ENCODE measurements at places on chromosomes 2 and 18.

DNA sequence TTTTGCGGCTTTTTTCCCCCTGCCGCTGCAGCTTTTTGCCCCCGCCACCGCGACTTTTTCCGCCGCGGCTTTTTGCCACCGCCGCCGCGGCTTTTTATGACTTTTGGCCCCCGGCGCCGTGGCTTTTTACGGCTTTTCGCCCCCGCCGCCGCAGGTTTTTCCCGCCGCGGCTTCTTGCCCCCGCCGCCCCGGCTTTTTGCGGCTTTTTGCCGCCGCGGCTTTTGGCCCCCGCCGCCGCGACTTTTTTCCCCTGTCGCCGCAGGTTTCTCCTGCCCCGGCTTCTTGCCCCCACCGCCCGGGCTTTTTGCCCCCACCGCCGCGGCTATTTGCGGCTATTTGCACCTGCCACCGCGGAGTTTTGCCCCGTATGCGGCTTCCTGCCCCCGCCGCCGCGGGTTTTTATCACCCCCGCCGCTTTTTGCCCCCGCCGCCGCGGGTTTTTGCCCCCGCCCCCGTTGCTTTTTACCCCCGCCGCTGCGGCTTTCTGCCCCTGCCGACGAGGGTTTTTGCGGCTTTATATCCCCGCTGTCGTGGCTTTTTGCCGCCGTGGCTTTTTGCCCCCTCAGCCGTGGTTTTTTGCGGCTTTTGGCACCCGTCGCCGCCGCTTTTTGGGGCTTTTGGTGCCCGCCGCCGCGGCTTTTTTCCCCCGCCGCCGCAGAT, 2750.9 kb downstream of the RPIA start:
- no peak for DNase-seq

DNA sequence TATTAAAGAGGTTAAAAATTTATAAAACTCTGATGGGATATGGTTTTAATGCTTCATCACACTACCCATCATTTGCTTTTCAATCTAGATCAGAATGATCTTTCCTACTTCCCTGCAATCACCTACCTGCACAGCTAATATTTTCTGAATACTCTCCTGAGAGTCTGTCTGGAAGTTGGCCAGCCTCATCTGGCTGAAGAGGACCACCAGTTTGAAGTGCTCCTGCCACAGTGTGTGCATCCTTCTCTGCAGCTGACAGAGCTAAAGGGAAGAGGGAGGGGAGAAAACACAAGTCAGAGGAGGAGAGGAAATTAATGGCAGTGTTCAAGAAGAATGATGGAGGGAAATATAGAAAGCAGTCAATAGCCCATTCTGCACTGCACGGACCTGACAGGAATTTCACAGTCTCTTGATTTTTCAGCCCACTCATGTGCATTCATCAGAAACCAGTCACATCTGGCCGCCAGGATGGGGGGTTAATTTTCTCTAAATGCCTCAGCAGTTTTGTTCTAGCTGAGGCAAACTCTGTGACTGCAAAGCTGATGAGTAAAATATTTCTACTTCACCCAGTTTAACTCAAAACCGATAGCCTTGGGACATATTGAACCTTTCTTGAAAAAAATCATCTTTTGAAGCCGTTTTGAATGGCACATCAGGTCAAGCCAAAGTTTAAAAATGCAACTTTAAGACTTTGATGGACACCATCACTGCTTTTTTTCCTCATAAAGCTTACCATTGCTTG, 201.8 kb upstream of the KLHL14 start:
- DNase-seq, result no peak

GRCh38 chr2:235244255-235245220, 249.3 kb upstream of the AGAP1 start:
- DNase-seq, result no peak

DNA sequence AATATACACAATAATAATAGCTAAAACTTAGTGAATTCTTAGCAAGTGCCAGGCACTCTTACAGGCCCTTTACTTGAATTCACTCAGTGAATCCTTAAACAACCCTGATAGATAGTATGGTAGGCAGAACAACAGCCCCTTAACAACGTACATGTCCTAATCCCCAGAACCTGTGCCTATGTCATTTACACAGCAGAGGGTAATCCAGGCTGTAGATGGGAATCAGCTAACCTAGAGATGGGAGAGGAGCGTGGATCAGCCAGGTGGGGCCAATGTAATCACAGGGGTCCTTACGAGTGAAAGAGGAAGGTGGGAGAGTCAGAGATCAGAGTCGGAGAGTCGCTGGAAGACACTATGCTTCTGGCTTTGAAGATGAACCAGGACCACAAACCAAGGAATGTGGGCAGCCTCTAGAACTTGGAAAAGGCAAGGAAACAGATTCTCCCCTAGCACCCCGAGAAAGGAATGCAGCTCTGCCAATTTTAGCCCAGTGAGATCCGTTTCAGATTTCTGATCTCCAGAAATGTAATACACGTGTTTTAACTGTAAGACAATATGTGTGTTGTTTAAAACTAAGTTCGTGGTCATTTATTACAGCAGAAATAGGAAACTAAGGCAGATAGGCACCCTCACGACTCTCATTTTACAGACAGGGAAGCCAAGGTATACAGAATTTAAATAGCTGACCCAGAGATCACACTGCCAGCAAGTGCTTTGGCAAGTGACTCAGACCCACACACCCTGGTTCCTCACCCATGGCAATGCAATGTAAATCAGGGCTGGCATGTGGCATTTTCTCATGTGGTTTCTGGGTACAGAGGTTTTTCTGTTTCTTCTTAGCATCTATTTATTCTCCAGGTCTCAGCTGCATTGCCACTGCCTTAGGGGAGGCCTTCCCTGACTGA, 68.9 kb downstream of the DOCK10 start:
- DNase-seq, result no peak

DNA sequence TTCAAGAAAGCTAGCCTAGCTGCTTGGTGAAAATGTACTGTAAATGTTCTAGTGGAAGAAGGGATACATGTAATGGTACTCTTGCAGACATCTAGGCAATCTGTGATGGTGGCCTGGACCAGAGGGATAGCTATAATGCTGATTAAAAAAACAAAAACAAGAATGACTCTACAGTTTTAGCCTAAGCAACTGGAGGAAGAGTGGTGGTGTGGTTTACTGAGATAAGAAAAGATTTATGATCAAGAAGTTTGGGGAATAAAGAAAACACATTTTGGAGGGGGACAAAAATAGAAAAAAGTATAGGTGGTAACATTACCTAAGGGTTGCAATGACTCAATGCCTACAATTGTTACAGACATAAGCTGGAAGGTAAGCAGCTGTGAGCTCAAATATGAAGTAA, 1080.7 kb upstream of the CELF4 start:
- DNase-seq, result no peak

DNA sequence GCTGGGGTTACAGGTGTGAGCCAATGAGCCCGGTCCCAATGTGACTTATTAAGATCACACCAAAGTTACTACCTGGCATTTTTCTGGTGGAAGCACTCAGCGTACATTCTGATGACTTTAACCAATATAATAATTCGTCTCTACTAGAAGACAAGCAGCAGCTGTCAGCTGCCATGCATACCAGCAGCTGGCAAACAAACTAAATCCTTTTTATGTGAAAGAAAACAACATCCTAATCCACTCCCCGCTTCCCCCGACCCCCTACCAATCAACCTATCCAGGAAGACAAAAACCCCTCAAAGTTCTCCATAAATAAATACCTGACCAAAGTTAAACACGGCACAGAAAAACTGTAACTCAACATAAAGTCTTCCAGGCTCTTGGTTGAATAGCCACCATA, 42.1 kb downstream of the GPR155 start:
- no peak for DNase-seq

DNA sequence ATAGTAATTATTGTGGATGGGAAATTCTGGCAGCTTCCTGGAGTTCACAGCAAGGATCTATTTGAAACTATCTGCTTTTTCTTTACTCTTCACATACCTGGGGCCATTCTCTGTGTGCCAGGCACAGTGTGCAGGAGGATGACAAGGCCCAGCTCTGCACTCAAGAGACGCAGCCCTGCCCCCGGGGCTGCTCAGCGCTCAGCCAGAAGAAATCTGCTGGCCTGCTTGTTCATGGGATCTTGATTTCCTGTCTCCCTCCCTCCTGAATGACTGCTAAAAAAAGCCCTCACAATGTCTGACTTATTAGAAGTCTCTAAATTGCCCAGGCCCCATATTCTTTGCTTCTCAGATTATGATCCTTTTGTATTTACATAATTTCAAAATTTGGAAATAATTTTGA, 210.9 kb downstream of the DCDC2C start:
- no peak for DNase-seq

DNA sequence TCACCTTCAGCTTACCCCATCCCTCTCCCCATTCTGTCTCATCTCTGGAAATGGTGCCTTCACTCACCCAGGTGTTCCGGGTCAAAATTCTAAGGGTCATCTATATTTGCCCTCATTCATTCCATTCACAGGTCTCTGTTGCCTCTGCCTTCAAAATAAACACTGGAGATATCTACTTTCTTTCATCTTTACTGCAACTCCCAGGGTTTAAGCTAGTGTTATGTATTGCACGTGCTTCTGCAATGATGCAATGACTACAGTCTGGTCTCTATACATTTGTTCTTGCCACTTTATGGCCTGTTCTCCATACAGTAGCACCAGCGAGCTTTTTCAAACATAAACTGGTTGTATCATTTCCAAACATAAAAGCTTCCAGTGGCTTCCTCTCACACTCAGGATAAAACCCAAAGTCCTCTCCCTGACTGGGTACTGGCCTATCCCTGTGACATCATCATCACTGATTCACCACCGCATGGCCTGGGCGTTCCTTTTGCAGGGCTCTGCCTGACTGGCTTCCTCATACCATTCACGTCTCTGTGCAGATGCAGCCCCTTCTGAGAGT, 14.3 kb downstream of the DSG2 start:
- DNase-seq, result no peak

- no peak for DNase-seq
Measured at GRCh38 chr2:235142601-235143000, 190.8 kb downstream of the SH3BP4 start.

GRCh38 chr2:63051795-63052333, 1.2 kb downstream of the OTX1 start:
- DNase-seq, result no peak

DNA sequence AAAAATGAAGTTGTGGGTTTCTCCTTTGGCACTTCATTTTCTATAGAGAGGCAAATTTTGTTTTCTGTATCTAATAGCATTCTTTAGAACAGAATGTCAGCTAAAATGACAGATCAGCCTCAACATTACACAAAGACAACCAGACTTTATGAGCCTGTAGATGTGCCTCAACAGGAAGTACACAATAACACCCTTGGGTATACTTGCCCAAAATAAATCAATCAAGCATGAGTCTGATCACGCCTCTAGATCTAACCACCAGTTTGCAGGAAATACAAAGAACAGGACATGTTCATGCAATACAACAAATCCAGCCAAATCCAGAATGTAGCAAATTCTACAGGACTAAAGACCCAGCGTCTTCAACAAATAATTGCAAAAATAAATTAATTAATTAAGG, 11.2 kb upstream of the DAPL1 start:
- no peak for DNase-seq

DNA sequence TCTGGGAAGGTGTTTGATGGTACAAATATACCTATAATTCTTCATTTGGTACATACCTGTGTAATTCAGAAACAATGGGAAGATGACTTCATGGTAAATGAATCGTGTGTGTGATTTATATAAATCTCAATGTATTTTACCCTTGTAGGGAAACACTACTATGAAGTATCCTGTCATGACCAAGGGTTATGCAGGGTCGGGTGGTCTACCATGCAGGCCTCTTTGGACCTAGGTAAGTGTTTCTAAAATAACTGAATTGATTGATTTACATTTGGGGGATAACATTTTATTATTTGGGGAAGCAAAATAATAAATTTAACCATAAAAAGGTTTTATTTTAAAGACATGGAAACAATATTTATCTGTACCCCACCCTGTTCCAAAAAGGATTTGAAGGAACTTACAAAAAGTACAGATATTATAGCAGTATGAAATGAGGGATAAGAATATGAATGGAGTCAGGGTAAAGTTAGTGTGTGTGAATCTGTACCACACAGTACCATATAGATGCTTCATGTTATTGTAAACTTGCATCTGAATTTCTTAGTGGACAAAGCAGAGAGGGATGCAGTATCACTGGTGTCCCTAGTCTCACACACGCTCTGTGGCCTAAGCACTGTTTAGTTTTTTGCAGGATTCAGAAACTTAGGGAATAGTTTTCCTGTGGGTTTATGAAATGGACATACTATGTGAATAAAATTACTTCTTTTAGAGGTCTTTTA, 11.5 kb downstream of the DDX1 start:
- DNase-seq, result no peak
